ENCODE measurements at places on chromosomes 2 and 18. TPM values are rescaled to one million over a fixed set of nuclear protein-coding genes. Genes with fewer than 3 reads are reported as not detected.
A peak's percentile ranks its signal among the peaks of the same experiment; 100 is the strongest.

DNA sequence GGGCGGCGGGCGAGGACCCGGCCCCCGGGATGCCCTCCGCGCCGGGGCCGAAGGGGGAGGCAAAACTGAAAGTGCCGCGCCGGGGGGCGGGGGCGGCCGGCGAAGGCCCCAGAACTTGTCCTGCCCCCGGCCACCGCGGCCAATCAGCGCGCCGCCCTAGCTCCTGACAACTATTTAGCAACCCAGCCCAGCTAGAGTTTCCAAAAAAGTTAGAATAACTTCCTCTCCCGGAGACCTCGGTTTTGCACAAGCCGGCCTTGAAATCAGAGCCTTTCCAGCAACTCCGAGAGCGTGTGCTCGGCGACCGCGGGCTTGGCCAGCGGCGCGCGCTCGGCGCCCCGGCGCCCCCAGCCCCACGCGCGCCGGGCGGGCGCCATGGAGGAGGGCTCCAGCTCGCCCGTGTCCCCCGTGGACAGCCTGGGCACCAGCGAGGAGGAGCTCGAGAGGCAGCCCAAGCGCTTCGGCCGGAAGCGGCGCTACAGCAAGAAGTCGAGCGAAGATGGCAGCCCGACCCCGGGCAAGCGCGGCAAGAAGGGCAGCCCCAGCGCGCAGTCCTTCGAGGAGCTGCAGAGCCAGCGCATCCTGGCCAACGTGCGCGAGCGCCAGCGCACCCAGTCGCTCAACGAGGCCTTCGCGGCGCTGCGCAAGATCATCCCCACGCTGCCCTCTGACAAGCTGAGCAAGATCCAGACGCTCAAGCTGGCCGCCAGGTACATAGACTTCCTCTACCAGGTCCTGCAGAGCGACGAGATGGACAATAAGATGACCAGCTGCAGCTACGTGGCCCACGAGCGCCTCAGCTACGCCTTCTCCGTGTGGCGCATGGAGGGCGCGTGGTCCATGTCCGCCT, at the start of gene TWIST2:
TSS of gene TWIST2 (plus strand) at position 245 of the 850 bp plus-strand sequence. CDS start at position 376, 131 bp downstream.
- peak; percentile 96 for DNase-seq

DNA sequence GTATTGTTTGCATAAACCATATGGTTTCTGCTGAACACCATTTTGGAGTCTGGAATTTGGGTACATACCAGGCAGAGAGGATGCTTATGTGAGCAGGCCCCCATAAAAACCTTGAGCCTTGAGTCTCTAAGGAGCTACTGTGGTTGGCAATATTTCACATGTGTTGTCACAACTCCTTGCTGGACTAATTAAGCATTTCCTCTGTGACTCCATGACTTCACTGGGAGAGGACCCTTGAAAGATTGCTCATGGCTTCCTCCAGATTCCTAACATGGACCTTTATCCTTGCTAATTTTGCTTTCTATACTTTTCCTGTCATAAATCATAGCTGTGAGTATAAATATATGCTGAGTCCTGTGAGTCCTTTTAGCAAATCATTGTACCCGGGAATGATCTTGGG, 7.6 kb upstream of the COQ10B start:
- DNase-seq = no peak

DNA sequence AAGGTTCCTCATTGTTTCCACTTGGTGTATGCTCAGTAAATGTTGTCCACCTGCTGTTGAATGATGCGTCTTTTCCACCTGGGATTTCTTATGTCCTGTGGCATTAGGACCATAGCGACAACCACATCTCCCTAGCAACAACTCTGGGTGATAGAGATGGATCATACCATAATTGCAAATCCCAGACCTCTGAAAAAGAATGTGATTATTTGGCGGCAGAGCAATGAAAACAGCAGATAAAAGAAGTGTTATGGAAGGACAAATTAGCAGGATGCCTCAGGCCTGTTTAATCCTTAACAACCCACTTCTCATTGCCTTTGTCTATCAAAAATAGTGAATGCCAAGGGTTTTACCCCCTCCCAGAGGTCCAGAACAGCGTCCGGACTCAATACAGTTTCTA, 278.9 kb downstream of the TSN start:
- no peak for DNase-seq

DNA sequence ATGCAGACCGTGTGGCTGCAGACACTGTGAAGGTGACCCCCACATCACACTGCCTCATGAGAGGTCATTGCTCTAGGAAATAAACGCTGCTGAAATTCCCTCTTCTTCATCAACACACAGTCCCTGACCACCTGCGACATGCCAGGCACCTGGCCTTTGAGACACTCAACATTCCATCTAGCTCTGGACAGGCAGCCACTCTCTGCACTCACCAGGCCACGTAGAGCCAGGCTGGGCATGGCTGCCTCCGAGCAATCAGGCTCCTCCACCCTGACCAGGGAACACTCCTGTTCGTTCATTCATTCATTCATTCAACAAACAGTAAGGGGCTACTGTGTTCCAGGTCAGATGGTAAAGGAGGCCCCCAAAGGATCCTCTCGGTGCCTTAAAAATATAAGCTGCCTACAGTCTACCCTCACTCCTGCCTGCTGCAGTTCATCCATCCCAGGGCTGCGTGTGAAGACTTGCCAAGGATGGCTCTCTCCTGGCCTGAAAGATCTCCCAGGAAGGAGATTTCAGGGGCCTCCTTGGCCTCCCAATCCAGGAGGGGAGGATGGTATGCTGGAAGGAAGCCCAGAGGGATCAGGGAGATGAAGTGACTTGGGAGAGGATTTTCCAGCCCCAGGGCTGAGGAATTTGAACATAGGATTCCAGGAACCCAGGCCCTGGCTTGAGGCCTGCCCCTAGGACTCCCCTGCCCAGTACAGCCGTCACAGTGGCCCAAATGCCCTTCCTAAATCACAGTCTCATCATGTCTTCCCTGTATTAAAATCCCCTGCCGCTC, 66.7 kb downstream of the TNS1 start:
- DNase-seq = no peak

- no peak for DNase-seq
Measured at GRCh38 chr18:9802175-9803062, 83.4 kb upstream of the TXNDC2 start.

DNA sequence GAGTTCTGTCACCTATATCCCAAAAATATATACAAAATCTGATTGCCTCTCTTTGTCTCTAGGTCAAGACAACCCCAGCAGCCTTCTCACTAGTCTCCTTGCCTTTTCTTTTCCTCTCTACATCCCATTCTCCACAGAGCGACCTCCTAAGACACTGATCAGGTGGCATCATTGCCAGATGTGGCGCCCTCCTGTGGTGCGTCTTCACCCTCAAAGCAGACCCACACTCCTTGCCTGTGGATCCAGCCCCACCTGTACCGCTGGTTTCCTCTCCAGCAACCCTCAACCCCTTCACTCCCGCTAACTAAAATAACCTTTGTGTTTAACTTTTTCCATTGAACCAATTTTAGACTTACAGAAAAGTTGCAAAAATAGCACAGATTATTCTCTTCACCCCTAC, 273.3 kb downstream of the GLI2 start:
- DNase-seq = no peak

DNA sequence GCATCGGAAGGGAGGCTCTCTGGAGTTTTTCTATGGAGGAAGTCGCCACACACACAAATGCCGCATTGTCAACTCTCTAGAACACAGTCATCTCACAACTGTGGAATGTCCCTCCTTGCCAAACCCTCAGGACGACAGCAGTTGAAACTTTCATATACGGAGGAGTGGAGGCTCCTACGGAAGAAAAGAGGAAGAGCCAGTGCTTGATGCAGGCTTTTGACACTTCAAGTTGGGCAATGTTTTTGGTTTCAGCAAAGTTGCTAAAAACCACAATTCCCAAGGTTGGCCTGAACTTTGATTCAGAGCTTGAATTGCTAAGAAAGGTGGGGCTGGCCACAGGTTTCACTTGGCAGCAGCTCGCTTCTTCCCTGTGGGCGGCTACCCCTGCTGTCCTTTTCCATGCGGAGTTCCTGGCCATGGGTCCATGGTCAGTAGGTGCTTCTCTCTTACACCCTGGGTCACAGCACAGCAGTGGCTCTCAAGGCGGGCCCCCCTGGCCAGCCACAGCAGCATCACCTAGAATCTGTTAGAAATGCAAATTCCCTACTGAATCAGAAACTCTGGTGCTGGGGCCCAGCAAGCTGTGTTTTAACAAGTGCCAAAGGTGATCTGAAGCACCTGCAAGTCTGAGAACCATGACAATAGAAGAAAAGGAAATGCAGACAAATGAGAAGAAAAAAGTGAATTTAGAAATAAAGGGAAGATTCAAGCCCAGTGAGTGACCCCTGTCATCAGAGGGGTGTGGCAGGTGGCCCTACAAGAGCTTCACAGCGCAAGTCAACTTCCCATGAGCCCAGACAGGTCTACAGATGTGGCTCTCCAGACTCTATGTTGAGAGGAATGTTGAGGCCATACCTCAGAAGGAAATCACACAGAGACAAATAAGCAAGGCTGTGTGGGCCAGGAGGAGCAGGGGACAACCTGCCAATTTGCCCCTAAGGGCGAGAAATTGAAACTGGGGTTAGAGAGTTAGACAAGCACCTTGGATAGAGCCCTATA, 856.4 kb downstream of the RNF144A start:
- DNase-seq = no peak

GRCh38 chr2:211494536-211494935, 938.1 kb downstream of the CPS1 start:
- DNase-seq = no peak

DNA sequence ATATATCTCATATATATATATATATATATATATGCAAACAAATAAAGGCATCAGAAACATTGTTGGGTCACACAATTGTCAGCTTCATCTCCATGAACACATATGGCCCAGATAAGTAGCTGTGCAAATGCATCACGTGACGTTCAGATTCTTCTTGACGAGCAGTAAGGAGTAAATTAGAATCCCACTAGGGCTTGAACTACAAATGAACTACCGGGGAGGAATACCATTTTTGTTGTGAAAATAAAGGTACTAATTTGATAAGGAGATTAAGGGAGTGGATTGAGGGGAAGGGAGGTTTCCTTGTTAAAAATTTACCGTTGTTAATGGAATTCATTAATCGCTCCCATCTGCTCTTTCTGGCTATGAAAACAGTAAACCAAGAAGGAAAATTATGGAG, 186.5 kb upstream of the COPS8 start:
- no peak for DNase-seq

- DNase-seq = no peak
Measured at GRCh38 chr18:505483-506122, 5.1 kb upstream of the COLEC12 start.

DNA sequence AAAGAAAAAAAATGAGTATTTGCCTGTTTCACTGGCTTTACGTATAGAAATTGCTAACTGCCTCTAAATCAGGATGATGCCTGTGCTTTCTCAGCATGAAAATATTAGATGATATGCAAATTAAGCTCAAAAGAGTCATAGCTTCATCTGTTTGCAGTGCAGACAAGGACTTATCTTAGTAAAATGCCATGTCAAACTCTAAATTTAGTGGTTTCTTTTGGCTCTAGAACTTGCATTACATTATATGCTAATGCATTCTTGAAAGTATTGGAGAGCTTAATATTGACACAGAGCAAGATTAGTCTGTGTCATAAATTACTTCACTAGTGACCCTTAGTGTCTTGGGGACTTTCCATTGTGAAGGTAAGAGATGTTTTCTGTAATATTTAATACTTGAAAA, 1109.1 kb upstream of the NRXN1 start:
- no peak for DNase-seq

DNA sequence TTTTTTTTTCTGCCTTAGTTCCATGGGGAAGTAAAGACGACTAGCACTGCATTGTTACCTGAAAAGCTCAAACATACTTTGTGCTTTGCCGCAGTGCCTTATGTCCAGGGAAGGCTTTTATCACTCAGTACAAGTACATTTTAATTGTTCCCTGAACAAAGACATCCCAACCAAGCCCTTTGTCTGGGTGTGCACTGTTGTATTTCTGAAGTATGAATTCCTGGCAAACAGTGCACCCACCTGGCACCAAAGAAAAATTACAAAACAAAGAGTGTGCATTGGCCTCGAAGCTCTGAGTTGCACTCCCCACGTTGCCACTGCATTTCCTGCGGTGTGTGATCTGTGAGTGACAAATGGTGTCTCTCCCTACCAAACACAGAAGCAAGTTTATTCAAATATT, 858.5 kb upstream of the PIK3C3 start:
- DNase-seq = no peak

DNA sequence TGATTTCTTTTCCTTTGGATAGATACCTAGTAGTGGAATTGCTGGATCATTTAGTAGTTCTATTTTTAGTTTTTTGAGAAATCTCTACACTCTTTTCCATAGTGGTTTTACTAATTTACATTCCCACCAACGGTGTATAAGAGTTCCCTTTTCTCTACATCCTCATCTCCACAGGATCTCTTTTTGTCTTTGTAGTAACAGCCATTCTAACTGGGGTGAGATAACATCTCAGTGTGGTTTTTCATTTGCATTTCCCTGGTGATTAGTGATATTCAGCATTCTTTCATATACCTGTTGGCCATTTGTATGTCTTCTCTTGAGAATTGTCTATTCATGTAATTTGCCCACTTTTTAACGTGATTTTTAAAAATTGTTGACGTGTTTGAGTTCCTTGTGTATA, 13.8 kb downstream of the RFTN2 start:
- no peak for DNase-seq

DNA sequence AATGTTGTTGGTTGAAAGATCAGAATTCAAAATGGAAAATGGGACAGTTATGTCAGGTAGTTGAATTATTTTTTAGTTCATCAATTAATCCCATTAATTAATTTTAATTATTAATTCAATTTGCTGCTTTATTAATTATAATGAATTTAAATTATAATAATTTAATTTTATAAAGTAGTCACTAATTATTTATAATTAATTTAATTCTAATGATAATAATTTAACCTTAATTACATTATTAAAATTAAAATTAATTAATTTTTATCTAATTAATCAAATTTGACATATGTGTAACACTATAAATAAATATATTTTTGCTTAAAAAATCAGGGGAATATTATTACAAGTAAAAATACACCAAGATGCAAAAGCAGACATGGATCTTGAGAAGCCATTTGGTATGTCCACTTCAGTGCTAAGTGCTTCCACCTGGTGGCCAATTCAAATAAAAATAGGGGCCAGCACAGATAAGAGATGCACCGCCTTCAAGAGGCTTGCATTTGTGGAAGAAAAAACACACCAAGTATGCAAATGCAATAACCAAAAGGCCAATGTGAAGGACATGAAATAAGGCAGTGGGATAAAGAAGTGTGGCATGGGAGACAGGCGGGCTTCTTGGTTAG, 73.2 kb downstream of the MBP start:
- DNase-seq = no peak

GRCh38 chr2:53442783-53443182, 324.8 kb upstream of the CHAC2 start:
- no peak for DNase-seq

GRCh38 chr2:209682646-209683045, 89.0 kb upstream of the UNC80 start:
- no peak for DNase-seq

Gene PSMA8
- total RNA-seq = not detected

Gene PDE11A
- total RNA-seq = 0.11 TPM

Gene AMER3
- not detected for total RNA-seq

Gene ZNF521
- 8.9 TPM for total RNA-seq

Gene SH3BP4
- 37.8 TPM for total RNA-seq

Gene ARHGAP28
- 1.8 TPM for total RNA-seq

Gene UGT1A4
- total RNA-seq = 1.0 TPM

Gene CCDC178
- total RNA-seq = not detected

Gene RNU2-63P
- not detected for total RNA-seq

Gene LAMA1
- total RNA-seq = 0.17 TPM

Measured in lower leg skin (tissue), 4 donors.